ENCODE measurements at places on chromosomes 2 and 18.

GRCh38 chr18:35750929-35751328 lies 169.4 kb downstream of the GALNT1 start:
- no peak for DNase-seq

DNA sequence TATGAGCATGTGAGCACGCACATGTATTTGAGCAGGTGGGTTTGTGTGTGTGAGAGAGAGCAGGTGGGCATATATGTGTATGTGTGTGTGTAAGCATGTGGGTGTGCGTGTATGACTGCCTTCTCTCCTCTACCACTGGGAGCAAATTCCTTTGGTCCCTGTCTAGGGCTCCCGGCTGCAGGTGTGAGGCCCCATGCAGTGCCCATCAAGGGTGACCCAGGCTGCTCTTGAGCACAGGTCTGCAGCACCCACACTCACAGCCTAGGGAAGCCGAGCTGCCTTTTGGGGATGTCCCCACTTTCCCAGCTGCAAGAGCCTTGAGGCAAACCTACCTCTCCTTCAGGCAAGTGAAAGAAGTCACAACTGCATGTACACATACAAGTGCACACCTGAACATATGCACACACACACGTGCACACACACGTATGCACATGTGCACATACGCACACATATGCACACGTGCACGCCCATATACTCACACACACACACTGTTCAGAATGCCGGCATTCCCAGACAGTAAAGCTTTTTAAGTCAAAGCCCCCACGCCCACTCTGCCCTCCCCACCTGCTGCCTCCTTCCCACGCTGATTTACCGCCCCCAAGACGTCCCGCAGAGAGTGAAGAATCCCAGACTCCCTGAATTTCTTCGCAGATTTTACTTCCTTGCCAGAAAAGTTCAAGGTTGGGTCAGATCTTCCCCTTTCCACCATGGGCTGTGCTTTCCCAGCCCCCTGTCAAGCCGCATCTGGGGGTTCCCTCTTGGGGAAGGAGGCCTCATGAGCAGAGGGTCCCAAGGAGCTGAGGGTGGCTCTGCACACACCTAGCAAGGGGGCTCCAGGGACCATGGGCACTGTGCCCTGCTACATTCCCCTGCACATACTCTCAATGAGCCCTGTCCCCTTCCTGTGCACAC lies 170.6 kb downstream of the TWIST2 start:
- no peak for DNase-seq

DNA sequence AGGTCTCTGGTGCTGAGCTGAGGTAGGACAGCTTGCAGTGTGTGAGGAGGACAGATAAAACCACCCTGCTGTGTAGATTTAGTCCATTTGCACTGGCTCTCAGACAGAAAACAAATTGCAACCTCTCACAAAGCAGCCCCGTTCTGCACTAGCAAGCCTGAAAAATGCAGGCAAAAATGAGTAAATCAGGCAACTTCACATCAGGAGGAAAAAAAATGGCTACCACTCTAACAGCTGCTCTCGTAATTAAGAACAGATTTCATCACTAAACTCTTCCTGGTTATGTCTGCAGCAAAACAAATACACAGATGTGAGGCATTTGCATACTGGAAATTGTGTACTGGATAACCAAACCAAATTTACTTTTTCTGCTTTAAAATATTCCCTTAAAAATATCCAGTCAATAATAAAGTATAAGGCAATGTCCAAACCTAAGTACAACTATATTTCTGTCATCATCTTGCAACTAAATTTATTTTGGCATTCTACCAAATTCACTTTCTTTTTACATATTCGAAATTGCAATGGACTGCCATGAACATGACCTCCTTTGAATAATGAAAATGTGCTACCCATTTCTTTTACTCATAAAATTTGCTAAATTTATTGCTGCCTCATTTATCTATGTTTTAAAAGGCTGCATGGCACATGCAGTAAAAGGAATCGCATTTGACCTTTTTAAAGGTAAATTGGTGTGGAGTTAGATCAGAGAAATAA lies 157.4 kb downstream of the AFF3 start:
- DNase-seq, result no peak

DNA sequence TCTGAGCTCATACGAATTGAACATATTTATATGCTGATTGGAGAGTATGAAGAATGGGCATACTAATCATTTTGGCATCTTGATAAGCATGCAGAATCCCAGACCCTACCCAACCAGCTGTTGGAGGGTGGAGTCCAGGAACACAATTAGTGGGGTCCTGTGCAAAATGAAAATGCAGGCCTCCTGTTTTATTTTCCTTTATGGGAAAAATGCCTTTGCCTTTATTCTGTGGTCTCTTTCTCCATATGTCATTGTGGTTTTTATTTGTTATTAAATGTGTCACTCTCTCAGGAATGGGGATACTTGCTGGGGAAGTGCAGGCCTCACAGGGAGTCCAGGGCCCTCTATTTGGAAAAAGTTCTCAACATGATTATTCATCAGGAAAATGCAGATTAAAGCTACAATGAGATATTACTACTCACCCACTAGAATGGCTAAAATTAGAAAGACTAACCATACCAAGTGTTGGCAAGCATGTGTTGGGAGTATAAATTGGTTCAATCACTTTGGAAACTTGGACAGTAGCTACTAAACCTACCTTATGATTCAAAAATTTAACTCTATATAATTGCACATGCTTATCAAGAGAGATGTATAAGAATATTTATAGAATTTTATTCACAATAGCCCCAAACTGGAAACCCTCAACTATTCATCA lies 223.1 kb upstream of the FBXO11 start:
- no peak for DNase-seq

- no peak for DNase-seq
These were observed 67.7 kb downstream of the GALNT14 start for GRCh38 chr2:31070339-31071125.

- no peak for DNase-seq
These were observed 145.5 kb downstream of the MAP4K4 start for GRCh38 chr2:101843048-101843447.

DNA sequence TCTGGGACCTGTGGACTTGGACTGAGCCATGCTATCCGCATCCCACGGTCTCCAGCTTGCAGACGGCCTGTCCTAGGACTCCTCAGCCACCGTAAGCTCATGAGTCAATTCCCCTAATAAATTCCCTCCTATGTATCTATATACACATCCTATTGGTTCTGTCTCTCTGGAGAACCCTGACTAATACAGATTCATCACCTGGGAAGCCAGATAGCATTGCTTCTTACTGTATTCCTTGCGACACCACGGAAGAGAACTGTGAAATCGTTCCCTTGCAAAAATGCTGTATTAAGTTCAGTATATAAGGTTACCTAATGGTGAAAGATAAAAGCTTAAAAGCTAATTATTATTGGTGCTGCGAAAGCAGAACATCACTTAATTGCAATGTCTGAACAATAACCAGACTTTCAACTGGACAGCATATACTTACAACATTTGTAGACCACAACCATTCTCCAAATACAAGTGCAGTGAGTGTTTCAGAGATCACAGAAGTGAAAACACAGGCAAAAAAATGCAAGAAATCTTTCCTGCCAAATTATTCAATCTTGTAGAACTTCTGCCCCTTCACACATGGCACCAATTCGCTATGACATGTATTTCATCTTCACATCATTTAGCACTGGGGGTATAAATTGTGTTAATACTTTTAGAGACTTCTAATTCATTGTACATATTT lies 352.9 kb downstream of the TXNL1 start:
- DNase-seq, result no peak

DNA sequence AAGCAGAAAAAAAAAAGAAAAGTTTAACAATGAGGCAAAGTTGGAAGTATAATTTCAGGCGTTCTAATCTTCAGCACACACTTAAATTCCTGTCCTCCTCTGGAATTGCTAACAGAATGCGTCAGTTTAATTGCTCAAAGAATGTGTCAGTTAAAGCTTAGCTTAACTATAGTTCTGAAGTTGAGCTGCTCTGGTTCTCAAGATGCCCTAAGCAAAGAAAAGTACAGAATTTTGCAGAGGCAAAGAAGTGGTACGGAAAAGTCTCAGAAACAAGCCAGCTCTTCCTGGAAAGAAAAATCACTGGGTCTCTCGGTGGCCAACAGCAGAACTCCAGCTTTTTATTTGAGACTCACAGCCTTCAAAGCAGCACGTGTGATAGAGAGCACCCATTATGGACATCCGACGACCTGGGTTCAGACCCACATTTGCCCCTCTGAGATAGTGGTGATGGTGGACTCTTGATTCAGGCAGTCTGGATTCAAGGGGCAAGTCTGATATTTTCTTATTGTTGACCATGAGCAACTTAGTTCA lies 22.2 kb upstream of the MYO3B start:
- no peak for DNase-seq

DNA sequence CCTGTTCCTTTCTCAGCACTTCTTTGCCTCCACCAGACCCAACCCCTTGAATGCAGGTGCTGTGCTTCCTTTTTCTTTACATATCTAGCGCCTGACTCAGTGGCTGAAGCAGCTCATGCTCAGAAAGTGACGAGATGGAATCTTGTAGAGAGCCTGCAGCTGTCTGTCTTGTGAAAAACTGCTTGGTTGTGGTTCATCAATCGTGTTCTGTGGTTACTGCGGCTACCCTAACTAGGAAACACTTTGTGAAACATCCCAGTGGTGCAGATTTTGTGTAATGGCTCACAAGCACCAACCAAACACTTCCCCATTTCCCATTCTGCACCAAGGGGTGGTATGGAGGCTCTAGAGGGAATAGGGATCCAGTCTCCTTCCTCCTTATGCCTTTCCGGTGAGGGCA lies 307.2 kb upstream of the MMADHC start:
- DNase-seq, result no peak

- DNase-seq, result no peak
These were observed 1081.9 kb downstream of the LRP1B start for GRCh38 chr2:141048951-141049350.

GRCh38 chr2:176187200-176187898 lies 1.1 kb upstream of the HOXD1 start:
- no peak for DNase-seq

DNA sequence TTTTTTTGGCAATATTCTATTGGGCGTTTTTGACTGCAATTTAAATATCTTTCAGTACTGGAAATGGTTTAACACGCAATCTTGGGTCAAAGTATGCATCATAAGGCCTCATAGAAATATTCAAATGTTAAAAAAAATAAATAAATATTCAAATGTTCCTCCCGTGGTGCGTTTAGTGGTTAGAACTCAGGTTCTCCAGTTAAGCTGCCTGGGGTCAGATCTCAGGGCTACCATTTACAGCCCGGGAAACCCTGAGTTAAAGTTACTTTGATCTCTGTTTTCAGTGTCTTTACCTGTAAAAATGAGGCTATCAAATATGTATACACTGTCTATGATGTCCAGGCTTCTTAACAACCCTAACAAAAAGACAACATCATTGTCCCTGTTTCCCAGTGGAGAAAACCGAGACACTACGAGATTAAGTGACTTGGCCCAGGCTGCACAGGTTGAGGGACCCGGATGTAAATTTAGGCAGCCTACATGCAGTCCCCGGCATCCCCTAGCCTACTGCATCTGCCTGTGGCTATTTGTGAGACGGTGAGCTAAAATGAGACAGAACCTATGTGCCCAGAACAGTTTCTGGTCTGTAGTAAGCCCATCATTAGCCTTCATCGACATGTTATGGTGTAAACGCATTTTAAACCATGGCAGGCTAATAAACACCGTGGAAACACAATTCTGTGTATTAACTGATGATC lies 1.7 kb downstream of the FHL2 start:
- no peak for DNase-seq

GRCh38 chr2:54701029-54701428 lies 22.4 kb upstream of the EML6 start:
- DNase-seq, result no peak

DNA sequence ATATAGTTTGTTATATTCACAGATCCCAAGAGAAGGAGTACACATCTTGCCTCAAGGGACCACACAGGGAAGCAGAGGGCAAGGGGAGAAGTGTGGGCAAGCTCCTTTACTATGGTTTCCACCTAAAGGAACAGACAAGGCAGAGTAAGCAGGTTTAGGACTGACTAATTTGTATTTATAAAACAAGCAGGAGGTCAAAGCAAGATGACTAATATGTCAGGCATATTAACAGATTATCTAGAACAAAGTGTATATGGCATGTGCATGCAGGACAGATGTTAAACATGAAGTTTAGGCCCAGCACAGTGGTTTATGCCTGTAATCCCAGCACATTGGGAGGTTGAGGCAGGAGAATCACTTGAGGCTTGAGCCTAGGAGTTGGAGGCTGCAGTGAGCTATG lies 3.7 kb upstream of the LRP2 start:
- DNase-seq, result no peak

- no peak for DNase-seq
These were observed 11.4 kb downstream of the THNSL2 start for GRCh38 chr2:88181511-88181910.

DNA sequence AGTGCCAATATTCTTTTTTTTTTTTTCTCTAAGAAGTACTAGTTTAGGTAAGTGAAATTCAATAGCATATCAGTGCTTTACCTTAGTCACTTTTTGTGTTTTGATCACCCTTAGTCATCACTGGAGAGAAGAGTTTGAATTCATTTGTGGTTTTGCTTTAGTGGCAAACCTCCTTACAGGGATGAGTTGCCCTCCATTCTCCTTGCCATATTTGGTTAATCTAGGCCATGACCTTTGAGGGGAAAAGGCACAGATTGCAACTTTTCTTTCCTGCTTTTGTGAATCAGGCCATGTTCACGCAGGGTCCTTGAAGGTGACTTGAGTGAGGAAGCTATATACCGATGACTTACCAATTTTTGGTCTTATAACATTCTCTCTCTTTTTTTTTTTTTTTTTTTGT lies 34.4 kb downstream of the PLEKHA3 start:
- DNase-seq, result no peak

- no peak for DNase-seq
These were observed 2.0 kb upstream of the TEX44 start for GRCh38 chr2:231590614-231591013.

DNA sequence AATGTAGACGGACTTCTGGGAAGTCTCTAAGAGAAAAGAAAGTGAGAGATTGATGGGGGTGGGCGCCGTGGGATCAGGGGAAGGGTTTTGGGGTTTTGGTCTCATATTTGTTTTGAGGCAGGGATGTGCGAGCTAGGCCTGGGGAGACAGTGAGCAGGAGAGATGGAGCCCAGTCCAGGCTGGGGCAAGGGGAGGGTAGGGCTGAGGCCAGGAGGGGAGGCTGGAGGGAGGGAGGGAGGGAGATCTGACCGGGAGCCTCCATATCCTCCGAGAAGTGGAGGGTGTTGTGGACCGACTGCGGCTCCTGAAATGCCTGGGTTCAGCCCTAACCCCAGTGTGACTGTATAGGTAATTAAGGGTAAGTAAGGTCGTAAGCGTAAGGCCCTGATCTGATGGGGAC lies 72.8 kb upstream of the ODC1 start:
- DNase-seq, result no peak

- DNase-seq, result no peak
These were observed 139.4 kb upstream of the GLI2 start for GRCh38 chr2:120596191-120596811.

Measured in CMK (cell line).